Globus pallidus (tissue), 1 donor: ENCODE measurements at places on chromosomes 4 and X.

- DNase-seq, result no peak
These were observed 9.8 kb upstream of the CISD2 start for GRCh38 chr4:102858828-102859464.

DNA sequence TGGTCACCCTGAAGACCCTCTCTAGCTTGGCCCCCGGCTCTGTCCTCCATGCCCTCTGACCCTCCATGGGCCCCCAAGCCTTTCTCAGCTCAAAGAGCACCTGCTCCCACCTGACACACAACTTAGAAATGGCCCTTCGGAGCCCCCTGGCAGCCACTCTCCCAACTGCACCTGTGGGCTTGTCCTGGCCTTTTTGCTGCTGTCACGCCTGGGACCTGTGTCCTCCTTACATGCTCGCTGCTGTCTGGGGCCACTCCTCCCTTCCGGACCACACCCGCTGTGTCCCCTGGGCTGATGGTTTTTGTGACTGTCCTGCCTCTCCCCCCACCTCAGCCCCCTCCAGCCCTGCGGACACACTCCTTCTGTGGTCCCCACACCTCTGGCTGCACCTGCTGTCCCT, 106.2 kb upstream of the AFAP1 start:
- DNase-seq, result no peak

DNA sequence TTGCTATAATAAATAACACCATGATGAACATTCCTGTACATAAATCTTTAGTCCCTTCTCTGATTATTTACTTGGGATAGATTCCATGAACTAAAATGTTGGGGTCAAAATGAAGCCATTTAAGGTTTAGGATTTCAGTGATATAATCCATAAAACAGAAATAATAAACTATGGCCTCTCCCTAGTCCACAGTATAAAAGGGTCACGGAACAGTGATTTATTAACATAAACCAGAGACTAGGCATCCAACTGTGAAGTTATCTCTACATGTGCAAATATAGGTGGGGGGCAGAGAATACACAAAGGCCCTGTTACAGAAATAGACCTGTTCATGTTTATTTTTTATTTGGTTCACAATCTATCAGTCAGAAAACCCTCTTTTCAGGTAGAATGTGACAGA, 499.1 kb upstream of the SLIT2 start:
- no peak for DNase-seq

DNA sequence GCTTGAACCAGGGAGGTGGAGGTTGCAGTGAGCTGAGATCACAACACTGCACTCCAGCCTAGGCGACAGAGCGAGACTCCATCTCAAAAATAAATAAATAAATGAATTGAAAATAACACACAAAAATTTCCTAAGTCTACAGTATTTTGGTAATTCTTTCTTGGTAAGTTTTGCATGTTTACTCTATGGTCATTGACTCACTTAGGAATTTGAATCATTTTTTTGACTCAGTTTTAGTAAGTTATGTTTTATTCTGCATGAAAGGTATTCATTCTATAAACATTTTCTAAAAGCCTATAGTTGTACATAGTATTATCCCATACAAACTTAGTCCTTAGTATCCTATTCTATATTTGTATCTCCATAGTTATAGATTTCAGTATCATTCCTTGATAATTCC, 772.9 kb upstream of the SLIT2 start:
- no peak for DNase-seq

DNA sequence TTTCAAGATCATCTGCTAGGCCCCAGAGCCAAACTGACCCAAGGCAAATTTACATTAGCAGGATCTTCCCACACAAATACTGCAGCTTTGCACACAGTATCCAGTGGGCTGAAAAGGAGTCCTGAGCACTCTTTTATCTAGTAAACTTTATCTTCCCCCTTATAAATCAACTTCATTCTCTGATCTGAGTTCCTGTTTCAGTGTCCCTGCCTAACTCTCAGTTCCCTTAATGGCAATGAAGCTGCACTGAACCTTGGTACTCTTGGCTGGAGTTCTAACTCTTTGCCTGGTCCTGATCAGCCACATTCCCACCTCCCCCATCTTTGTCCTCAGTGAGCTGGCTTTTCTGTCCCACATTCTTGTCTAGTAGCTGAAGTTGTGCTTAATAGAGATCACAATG, 37.4 kb downstream of the EDA2R start:
- DNase-seq, result no peak

DNA sequence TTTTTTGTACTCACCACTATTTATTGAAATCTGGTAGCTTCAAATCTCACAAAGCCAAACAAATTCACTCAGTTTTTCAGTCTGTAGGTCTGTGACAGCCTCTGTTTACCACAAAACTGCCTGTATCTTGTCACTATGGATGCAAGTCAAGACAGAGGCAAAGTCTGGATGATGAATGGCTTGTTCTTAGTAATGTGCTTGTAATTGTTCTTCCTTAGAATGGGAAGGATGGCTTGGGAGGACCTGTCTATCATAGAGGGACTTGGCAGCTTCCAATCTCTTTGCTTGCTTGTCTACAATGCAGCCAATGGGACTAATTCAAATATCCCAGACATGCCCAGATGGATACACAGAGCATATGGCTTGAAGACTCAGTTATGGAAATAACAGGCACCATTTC, 141.2 kb upstream of the SCML1 start:
- no peak for DNase-seq

DNA sequence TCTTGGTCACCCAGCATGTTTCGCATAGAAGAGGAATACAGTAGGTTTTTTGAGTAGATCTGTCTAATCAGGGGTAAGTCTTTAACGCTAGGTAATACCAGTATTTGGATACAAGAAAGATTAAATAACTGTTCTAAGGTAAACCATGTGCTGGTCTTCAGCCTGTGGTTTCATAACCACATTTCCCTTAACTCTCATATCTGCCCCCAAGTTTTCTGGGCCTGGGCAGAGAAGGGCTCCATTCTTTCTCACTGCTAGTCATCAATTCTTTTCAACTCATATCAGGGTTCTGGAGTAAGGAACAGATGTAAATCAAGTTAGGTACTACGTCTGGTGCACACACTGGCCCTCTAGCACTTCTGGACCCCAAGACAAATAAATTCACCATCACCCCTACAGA, 49.0 kb downstream of the DHX15 start:
- no peak for DNase-seq
